ENCODE measurements at places on chromosomes 4 and X.

GRCh38 chrX:100926453-100926852, 2.3 kb downstream of the XKRX start:
- DNase-seq: no peak

DNA sequence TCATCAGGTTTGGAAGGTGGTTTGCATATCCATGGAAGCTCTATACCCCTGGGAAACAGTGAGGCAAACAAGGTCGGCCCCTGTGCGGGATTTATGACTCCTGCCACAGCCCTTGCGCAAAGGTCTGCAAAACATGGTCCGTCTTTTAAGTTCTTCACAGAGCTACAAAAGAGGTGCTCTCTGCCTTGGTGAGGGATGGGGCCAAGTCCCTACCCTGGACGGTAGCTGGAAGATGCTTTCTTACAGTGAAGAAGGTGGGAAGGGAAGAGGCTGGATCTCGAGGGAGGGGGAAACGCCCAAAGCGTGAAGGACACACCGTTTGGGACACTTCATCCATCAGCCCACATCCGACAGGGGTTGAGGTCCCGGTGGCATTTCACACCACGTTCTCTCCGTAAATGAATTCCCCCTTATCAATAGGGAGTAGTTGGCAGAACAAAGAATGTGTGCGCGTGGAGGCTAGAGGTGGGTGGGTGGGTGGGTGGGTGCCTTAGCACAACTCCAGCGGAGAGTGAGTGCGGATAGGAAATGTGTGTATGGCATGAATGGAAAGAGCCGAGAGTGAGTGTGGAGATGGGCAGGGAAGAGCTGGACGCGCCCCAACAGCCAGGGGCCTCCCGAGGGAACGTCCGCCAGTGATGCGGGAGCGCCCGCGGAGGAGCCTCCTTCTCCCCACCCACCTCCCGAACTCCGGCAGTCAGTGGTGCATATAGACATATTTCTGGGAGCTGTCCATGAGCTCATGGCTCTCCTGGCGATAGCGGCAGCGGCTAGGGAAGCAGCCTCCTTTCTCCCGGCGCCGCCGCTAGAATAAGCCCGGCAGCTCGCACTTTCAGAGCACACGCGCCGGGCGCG, 68.3 kb downstream of the LARP7 start:
- no peak for DNase-seq

- no peak for DNase-seq
Observed at GRCh38 chrX:11264925-11265324, 28.3 kb upstream of the AMELX start.

GRCh38 chrX:13285229-13285628, 34.6 kb downstream of the ATXN3L start:
- DNase-seq: no peak

DNA sequence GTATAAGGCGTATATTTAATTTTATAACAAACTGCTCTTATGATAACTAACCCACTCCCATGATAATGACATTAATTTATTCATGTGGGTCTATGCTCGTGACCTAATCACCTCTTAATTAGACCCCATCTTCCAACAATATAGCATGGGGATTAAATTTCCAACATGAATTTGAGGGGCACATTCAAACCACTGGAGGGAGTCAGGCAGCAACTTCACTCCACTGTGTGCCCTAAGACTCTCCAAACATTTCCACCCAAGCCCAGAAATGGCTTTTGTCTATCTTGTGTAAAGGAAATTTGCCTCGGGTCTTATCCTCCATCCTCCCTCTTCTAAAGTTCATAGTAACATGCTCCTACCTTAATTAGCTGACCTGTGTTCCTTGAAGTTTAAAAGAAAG, 616.1 kb upstream of the CPEB2 start:
- DNase-seq: no peak

GRCh38 chr4:86497980-86498862, 95.9 kb upstream of the PTPN13 start:
- DNase-seq: peak; percentile 25

- DNase-seq: no peak
Observed at GRCh38 chr4:115292320-115293092, 179.1 kb upstream of the NDST4 start.

DNA sequence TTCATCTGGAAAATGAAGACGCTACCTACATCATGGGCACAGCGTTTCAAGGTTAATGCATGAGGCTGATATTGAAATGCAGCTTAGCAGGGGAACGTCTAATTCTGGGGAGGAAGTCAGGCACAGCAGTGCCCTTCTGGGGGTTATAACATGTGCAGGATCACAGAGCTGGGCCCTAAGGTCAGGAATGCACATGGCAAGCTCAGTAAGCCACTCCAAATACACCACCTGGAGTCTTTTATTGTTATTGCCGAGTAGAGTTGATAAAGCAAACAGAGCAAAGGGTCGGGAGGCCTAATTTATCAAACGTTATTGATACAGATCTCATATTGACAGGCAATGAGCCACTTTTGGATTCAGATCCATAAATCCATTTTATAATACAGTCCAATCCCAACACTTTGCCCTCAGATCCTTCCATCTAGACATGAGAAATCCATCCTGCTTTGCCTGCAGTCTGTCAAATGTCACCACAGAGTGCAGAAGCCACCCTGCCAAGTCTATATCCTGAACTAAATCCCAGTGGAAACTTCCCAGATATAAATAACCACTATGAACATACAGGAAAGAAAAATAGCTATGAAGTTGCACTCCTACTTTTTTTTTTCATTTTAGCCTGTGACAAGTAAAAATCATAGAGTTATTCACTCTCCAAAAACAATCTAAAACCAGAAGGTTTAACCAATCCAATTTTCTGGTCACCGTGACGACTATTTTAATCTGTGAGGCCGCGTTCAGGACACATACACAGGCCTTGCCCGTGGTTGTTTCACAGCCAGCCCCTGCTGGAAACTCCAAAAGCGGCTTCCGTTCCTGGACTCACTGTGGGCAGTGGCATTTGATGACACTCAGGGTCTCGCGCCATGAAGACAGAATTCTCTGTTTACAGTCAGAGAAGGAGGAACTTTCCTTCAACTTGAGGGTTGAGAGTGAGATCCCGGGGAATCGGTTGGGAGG, 335.4 kb downstream of the DHX15 start:
- DNase-seq: no peak

GRCh38 chr4:81287101-81287500, 72.1 kb upstream of the PRKG2 start:
- DNase-seq: no peak

GRCh38 chr4:79466621-79467020, 58.6 kb upstream of the GK2 start:
- DNase-seq: no peak

All from bone marrow (tissue), 2 donors.